ENCODE measurements at places on chromosomes 11 and 22.
A peak's percentile ranks its signal among the peaks of the same experiment; 100 is the strongest.

DNA sequence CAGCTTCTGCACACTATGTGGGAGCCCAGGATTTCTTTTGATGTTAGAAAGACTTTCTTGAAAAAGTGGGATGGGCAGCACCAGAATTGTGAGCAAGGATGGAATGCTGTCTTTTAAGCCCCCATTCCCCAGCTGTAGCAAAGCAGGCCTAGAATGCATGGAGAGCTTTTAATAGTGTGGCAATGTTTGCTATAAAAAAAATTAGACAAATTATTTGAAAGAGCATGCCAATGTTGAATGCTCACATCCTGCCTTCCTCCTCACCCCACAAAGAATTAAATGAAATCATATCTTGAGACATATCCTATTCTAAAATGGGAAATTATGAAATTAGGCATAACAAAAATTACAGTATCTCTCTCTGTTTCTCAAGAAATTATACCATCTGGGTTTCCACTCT lies 154.7 kb downstream of the C11orf91 start:
- DNase-seq, result no peak

- DNase-seq, result peak; percentile 81
These were observed 36.5 kb upstream of the HSD17B12 start for GRCh38 chr11:43643898-43644620.

DNA sequence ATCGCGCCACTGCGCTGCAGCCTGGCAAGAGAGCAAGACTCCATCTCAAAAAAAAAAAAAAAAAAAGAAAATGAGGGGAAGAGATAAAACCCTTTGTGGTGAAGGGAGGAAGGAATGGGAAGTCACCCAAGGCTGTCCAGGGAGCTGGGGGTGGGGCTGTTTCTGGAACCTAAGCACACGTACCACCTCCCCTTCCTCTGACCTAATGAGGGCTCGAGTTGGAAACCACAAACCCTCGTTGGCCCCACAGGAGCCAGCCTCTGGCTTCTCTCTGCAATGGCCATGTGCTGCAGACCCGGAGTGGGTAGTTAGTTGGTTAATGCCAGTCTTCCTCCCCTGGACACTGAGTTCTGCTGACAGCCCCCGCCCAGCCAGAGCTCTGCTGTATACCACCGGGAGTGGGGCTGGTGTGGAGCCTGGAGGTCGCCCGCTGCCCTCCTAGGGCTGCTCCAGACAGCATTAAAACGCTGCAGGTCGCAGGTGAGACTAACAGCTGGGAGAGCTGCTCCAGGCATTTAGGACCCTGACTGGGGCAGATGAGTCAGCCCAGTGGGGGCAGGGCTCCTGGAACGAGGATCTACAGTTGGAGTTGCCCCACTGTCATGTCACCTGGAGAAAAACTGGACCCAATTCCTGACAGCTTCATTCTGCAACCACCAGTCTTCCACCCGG lies at the start of gene LGALS12:
LGALS12 (plus strand) TSS at position 228 of the 672 bp plus-strand sequence; CDS start at position 603, 375 bp downstream.
- DNase-seq, result no peak

DNA sequence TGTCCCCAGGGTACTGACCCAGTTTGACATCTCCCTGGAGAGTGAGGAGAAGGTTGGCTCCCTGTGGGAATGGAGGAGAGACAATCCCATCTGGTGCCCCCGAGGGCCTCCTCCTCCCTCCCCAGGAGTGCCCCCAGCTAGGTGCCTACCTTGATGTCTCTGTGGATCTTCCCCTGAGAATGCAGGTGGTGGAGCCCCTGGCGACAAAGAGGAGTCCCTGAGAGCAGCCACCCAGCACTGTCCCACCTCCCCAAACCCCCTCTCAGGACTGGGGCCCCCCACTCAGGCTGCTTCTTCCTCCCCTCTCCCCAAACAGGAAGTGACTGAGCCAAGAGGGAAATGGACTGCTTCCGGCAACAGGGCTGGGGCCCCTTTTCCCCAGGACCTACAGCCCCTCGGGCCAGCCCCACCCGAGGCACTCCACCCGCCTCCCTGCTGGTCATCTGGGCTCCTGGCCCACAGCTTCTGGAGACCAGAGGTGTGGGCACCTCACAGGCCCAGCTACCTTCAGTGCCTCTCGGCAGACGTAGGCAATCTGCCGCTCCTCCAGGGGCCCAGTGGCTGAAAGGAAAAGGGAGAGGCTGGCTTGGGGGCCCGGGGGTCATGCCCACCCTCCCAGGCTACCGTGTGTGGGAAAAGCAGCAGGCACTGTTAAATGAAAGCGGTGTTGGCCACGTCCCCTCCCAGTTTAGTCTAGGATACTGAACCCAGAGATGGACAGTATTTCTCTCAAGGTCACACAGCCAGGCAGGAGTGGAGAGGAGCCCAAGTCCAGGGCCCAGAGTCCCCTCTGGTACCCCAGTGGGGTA lies 1.2 kb downstream of the MAP4K2 start:
- DNase-seq, result no peak

GRCh38 chr11:61126256-61126655 lies 24.0 kb downstream of the CD5 start:
- DNase-seq, result no peak

- DNase-seq, result no peak
These were observed 29.0 kb downstream of the TIMP3 start for GRCh38 chr22:32830473-32830872.

GRCh38 chr11:86722006-86722405 lies 49.6 kb upstream of the ME3 start:
- DNase-seq, result no peak

- no peak for DNase-seq
These were observed 496 bp upstream of the CST6 start for GRCh38 chr11:66011239-66011784.

- no peak for DNase-seq
These were observed 8.1 kb downstream of the TMA7B start for GRCh38 chr22:39967996-39968972.

DNA sequence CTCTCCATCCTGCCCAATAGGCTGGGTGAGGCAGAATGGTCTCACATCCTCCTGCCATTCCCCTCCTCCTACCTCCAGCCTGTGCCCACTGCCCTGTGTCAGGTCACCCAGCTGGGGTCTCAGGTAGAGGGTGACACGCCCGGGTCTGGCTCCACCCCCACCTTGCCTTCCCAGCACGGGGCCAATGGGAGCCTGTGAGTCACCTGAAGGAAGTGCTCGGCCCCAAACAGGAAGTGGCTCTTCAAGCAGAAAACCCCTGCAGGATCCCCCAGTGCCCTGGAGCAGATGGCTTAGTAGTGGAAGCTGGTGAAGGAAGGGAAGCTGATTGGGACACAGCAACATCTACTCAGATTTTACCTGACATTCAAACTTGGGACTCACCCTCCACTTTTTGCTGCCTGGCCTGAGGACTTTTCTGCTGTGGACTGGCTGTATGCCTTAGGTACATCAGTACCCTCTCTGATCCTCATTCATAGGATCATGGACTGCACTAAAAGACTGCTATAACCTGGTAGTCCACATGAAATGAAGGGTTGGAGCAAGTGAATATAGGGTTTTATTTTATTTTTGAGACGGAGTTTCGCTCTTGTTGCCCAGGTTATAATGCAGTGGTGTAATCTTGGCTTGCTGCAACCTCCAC lies 33.4 kb downstream of the GDPD5 start:
- peak; percentile 56 for DNase-seq

DNA sequence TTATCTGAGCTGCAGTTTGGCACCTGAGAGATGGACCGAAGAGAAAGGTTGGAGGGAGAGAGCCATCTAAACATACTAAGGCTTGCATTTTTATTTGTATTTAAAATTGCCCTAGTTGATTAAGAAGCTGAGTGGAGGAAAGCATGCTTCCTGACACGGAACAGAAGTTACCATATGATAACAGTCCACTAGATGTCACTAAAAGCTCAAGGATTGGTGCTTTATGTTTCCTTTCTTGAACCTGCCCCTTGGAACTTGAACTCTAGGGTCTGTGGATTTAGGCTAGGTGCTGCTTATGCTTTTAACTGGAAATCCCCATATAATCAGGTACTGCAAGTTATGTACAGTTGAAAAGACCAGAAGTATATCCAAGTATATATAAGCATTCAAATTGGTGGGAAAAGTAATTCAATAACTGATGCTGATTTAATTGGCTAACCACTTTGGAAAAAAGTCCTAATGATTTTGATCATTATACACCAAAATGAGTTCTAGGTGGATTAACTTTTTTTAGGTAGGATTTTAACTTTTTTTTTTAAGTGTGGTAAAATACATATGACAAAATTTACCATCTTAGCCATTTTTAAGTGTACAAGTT lies 9.5 kb downstream of the RBMXL2 start:
- no peak for DNase-seq

GRCh38 chr11:122707901-122708300 lies 52.4 kb downstream of the UBASH3B start:
- DNase-seq, result no peak

Data from activated CD4-positive, alpha-beta T cell treated with anti-CD3 and anti-CD28 coated beads, Interleukin-2, amount 50 U/mL, for 4 hours (primary cell).